NCI-H1436 (cell line): ENCODE measurements at places on chromosomes 6 and 20.

DNA sequence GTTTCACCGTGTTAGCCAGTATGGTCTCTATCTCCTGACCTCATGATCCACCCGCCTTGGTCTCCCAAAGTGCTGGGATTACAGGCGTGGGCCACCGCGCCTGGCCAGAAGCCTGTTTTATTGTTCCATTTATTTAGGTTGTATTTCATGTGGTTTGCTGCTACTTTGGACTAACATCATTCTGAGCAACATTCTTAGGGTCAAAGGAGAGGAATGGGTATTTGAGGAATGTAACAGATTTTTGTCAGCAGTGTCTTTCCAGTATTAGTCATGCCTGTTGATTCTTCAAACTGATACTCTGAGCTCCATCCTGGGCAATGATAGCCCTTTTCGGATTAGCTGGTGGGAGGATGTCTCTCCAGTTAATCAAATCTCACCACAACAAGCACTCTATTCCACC lies 213.0 kb upstream of the CITED2 start:
- DNase-seq, result no peak

DNA sequence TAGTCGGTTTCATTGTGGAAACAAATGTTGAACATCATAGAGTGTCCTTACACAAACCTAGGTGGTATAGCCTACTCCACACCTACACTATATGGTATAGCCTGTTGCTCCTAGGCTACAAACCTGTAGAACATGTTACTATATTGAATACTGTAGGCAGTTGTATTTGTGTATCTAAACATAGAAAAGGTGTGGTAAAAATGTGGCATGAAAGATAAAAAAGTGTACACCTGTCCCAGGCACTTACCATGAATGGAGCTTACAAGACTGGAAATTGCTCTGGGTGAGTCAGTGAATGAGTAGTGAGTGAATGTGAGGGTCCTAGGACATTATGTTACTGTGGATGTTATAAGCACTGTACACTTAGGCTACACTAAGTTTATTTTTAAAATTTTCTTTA lies 103.0 kb downstream of the ZFAND3 start:
- no peak for DNase-seq

GRCh38 chr6:10174056-10174455 lies 240.8 kb downstream of the TFAP2A start:
- no peak for DNase-seq

GRCh38 chr6:11012976-11013720 lies 31.0 kb downstream of the ELOVL2 start:
- DNase-seq, result no peak

- DNase-seq, result no peak
Observed at GRCh38 chr6:156873654-156874380, 96.6 kb downstream of the ARID1B start.

DNA sequence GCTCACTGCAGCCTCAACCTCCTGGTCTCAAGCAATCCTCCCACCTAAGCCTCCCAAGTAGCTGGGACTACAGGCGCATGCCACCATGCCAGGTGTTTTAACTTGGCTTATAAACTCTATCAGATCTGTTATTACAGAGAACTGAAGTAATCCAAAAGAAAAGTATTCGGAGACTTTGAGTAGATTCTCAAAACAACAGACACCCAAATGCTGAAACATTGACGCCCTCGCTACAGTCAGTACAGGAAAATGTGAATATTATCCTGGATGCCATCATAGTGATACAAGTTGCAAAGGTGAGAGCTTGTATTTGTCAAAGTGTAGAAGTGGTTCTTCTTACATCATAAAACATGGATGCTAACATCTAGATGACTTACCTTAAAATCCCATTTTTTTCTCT lies 108.7 kb upstream of the EDN1 start:
- no peak for DNase-seq

- DNase-seq, result no peak
Observed at GRCh38 chr6:108677894-108678293, 117.2 kb downstream of the FOXO3 start.

- no peak for DNase-seq
Observed at GRCh38 chr6:112209131-112209530, 45.2 kb downstream of the LAMA4 start.

- no peak for DNase-seq
Observed at GRCh38 chr6:154815938-154816820, 83.0 kb downstream of the SCAF8 start.

GRCh38 chr20:41005361-41005729 lies 23.3 kb upstream of the TOP1 start:
- DNase-seq, result no peak

GRCh38 chr6:135236732-135237131 lies 55.6 kb downstream of the MYB start:
- DNase-seq, result peak; percentile 4

- DNase-seq, result no peak
Observed at GRCh38 chr20:61253640-61254511, 1.8 kb downstream of the CDH4 start.

DNA sequence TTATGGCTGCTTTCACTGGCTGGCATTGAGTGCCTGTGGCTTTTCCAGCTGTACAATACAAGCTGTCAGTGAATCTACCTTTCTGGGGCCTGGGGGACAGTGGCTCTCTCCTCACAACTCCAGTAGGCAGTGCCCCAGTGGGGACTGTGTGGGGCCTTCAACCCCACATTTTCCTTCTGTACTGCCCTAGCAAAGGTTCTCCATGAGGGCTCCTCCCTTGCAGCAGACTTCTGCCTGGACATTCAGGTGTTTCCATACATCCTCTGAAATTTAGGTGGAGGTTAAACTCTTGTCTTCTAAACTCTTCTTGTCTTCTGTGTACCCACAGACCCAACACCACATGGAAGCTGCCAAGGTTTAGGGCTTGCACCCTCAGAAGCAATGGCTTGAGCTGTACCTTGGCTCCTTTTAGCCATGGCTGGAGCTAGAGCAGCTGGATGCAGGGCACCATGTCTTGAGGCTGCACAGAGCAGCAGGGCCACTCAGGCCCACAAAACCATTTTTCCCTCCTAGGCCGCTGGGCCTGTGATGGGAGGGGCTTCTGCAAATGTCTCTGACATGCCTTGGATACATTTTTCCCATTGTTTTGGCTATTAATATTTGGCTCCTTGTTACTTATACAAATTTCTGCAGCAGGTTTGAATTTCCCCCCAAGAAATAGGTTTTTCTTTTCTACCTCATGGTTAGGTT lies 9.6 kb downstream of the PEX7 start:
- DNase-seq, result no peak

DNA sequence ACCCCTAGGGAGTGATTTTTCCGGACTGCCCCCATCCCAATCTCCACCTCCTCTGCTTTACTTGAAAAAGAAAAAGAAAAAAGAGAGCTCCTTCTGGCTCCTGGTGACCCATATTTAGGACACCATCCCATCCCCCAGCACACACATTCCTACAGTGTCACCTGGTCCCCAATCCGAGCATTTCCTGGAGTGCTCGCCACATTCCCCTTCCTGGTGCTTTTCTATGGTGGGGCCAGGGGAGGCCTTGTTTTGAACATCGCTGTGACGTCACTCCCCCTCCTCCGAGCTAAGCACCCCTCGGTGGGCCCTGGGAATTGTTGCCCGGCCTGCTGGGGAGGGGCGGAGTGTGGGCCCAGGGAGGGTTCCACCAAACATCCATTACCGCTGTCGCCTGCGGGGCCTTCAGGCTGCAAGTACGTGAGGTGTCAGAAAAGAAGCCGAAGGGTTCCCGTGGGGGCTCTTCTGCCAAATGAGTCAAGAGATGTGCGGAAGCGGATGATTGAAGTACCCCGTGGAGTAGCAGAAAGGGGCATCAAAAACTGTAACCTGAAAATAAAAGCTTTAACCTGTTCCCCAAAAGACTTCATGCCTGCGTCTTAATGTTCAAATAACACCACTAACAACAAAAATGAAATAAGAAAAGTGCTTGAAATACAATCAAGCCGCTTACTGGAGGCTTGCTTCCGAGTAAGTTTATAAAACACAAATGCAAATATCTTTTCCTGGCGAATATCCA lies 2.8 kb upstream of the FOXC1 start:
- peak; percentile 68 for DNase-seq

- no peak for DNase-seq
Observed at GRCh38 chr20:25273046-25273445, 25.2 kb downstream of the PYGB start.

GRCh38 chr6:32980488-32981038 lies 12.2 kb downstream of the BRD2 start:
- no peak for DNase-seq

- no peak for DNase-seq
Observed at GRCh38 chr6:137904822-137905617, 38.0 kb downstream of the TNFAIP3 start.

- DNase-seq, result no peak
Observed at GRCh38 chr20:54464003-54464402, 11.4 kb upstream of the DOK5 start.

- DNase-seq, result no peak
Observed at GRCh38 chr6:24761193-24761835, 13.4 kb upstream of the GMNN start.

DNA sequence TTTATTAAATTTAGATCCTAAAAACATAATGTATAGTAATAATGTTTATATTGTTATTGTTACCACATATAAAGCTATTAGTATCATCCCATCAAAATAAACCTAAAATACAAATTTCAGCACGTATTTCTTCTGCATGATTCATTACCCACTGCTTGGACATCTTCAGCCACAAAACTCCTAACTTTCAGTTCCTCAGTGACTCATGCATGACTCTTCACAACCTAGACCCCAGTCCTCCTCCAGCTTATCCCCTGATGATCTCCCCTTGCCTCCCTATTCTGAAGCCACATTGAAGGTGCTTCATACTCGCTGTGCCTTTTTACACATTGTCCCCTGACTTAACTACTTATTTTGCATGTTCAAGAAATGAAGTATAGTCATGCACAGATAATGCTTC lies 11.2 kb upstream of the GPRC6A start:
- no peak for DNase-seq

- DNase-seq, result no peak
Observed at GRCh38 chr20:59837623-59838394, 95.6 kb downstream of the SYCP2 start.

- no peak for DNase-seq
Observed at GRCh38 chr20:63132715-63133471, 83.0 kb downstream of the YTHDF1 start.

GRCh38 chr6:88899569-88900316 lies 63.7 kb downstream of the RNGTT start:
- DNase-seq, result no peak

DNA sequence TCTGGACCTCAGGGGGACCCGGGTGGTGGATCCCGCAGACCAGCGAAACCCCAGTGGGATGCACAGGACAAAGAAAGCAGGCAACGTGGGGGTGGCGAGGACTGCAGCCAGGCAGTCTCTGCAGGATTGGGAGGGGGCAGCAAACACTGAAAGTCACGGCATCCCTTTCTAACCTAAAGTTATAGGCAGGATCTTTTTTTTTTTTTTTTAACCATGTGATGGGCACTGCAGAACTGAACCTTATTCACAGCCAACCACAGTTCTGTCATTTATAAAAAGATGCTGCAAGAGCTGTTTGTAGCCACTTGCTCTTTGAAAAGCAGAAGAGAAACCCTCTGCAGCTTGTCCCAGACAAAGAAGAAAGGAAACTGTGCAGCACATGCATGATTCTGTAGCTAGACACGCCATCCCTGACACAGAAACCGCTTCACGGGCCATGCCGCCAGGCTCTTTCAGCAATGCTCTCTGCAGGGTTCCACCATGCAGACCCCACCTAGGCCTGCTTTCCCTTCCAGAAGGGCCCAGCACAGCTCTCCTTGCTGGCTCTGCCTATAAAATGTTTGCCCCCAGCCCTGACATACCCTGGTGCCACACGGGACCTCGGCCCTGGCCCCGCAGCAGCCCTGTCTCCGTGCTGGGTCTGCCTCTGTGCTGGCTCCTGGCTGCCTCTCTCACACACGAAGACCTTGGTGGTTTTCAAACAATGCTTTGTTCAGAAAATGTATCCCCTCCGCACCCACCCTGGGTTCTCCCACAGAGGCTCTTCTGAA lies 70.8 kb downstream of the PYGB start:
- DNase-seq, result no peak

DNA sequence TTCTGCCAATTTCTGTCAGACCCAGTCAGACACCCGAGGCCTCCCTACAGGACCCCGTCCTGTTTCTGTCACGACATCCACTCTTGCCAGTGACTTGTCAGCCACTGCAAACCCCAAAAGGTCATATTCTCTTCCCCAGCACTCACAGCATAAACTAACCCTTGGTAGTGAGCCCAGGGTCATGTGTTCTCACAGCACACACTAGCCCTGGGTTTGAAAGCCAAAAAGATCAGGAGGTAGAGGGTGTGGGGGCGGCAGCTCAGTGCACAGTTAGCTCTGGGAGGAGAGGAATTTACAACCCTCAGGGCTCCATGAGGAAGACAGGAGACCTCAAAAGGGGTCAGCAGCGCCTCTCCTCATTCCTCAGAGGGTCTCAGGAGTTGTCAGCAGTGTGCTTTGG lies 9.9 kb upstream of the SNX9 start:
- no peak for DNase-seq

DNA sequence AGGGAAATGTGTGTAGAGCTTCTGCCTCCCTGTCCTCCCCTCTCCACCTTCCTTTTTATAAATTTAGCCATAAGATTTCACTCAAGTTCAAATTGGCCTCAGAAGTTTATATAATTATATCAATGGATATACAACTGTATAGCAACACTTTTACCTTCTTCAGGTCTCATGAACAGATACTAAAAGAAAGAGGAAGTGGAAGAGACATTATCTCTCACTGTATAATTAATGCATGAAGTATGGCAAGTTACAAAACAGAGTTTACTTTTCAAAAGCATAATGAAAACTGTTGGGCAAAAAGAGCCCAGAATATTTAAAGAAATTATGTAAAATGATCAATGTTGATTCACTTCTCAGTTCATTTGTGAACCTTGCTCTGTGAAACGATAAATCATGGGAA lies 99.7 kb downstream of the PDE7B start:
- no peak for DNase-seq

DNA sequence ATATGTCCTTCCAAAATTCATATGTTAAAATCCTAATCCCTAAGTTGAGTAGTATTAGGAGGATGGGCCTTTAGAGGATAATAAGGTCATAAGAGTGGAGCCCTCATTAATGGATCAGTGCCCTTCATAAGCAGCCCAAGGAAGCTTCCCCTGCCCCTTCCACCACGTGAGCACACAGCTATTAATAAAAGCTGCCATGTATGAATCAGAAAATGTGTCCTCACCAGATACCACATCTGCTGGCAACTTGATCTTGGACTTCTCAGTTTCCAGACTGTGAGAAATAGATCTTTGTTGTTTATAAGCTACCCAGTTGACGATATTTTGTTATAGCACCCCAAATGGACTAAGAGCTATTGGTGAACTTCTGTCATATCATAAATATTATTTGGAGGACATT lies 207.7 kb upstream of the HDDC2 start:
- no peak for DNase-seq

DNA sequence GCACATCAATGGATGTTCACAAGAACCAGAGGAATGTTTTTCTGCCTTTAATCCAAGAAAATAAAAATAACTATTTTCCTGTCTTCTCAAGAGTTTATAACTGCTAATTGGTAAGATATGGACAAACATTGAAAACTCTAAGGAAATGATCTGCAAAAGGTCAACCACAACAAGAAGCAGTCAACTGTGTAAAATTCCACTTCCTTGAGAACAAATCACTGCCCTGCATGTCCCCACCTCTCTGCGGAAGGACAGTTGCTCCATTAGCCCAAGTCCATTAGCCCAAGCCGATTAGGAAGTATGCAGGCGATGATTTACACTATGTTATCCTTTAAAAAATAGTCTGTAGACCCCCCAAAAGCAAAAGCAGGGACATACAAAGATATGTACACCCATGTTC lies 27.6 kb downstream of the SLC22A23 start:
- no peak for DNase-seq
